Esophagus (tissue), 2 donors: ENCODE measurements at places on chromosomes 2 and 18. TPM values are rescaled to one million over a fixed set of nuclear protein-coding genes. Genes with fewer than 3 reads are reported as not detected.

SLC40A1 gene
- 7.0 TPM for polyA plus RNA-seq

C2orf15 gene
- polyA plus RNA-seq = 1.1 TPM

UGT1A4 gene
- 0.69 TPM for polyA plus RNA-seq

FAM228A gene
- polyA plus RNA-seq = 0.22 TPM

ANKRD30BL gene
- polyA plus RNA-seq = not detected

DYSF gene
- polyA plus RNA-seq = 2.6 TPM

CGREF1 gene
- polyA plus RNA-seq = 3.4 TPM

RAB6C gene
- 0.02 TPM for polyA plus RNA-seq

CCDC148 gene
- 0.13 TPM for polyA plus RNA-seq

CDH2 gene
- polyA plus RNA-seq = 0.38 TPM

KCTD1 gene
- polyA plus RNA-seq = 51.8 TPM

LOXHD1 gene
- 0.02 TPM for polyA plus RNA-seq

MARCO gene
- polyA plus RNA-seq = 0.18 TPM

CACNB4 gene
- polyA plus RNA-seq = 1.2 TPM

PLB1 gene
- 1.3 TPM for polyA plus RNA-seq

UGT1A8 gene
- 2.8 TPM for polyA plus RNA-seq

TMEM37 gene
- polyA plus RNA-seq = 3.4 TPM

TLX2 gene
- polyA plus RNA-seq = not detected

VAMP8 gene
- polyA plus RNA-seq = 337 TPM

SALL3 gene
- not detected for polyA plus RNA-seq

FOXD4L1 gene
- 0.02 TPM for polyA plus RNA-seq

NYAP2 gene
- polyA plus RNA-seq = 0.09 TPM

FOSL2 gene
- polyA plus RNA-seq = 60.0 TPM

NIF3L1 gene
- polyA plus RNA-seq = 11.3 TPM

COL4A4 gene
- polyA plus RNA-seq = 0.10 TPM

CIDEA gene
- polyA plus RNA-seq = 0.79 TPM

METTL5 gene
- polyA plus RNA-seq = 45.2 TPM

GALNT1 gene
- polyA plus RNA-seq = 37.5 TPM

DNAJC5G gene
- polyA plus RNA-seq = 0.14 TPM

OR6B2 gene
- not detected for polyA plus RNA-seq

TEX44 gene
- polyA plus RNA-seq = not detected

ZNF521 gene
- polyA plus RNA-seq = 1.2 TPM

EML6 gene
- polyA plus RNA-seq = 0.88 TPM

ITGB1BP1 gene
- polyA plus RNA-seq = 48.3 TPM

UGT1A10 gene
- 10.8 TPM for polyA plus RNA-seq

RAX gene
- polyA plus RNA-seq = 0.14 TPM

SLC9A4 gene
- 1.8 TPM for polyA plus RNA-seq

PNO1 gene
- 3.8 TPM for polyA plus RNA-seq

SCN9A gene
- 0.12 TPM for polyA plus RNA-seq

GNAL gene
- 2.1 TPM for polyA plus RNA-seq

GAREM1 gene
- 4.9 TPM for polyA plus RNA-seq

ALPP gene
- polyA plus RNA-seq = not detected

SERPINB13 gene
- polyA plus RNA-seq = 233 TPM

CYP27A1 gene
- 5.4 TPM for polyA plus RNA-seq

SLC14A1 gene
- 0.57 TPM for polyA plus RNA-seq

DRC1 gene
- not detected for polyA plus RNA-seq
